ENCODE measurements at places on chromosomes 5 and 9.

- no peak for DNase-seq
These were observed 2.5 kb downstream of the SREK1IP1 start for GRCh38 chr5:64765804-64766504.

- no peak for DNase-seq
These were observed 86.1 kb downstream of the ZNF354C start for GRCh38 chr5:179146277-179146676.

- no peak for DNase-seq
These were observed 133.1 kb downstream of the GABBR2 start for GRCh38 chr9:98575379-98576346.

- DNase-seq, result no peak
These were observed 6.1 kb upstream of the FOXB2 start for GRCh38 chr9:77013206-77013931.

- no peak for DNase-seq
These were observed 288.3 kb downstream of the ENC1 start for GRCh38 chr5:74352256-74352655.

GRCh38 chr9:124855944-124856765 lies 2.9 kb downstream of the WDR38 start:
- no peak for DNase-seq

DNA sequence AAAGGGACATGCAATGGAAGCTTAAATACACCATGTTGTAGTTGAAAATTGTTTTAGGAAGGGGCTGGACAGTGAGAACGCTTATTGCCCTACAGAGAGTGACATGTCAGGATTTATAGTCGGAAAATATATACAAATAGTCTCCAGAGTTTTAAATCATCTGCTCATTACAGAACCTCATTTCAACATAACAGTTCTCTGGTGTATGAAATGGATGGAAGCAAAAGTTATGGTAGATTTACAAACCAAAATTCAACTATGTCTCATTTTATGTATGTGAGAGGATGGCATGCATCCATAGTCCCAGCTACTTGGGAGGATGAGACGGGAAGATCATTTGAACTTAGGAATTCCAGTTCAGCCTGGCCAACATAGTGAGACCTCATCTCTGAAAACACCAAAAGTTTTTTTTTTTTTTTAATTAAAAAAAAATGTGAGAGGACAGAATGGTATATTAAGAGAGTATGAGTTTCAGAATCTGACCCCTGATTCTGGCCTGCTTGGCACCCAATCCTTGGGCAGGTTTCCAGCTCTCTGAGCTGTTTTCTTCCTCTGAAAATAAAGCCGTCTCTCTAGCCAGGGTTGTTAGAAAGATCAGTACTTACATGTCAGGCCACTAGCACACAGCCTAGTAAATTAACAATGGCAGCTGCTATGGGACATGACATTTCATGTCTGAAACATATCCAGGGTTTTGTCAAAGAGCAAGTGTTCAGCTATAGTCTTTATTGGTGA lies 40.1 kb downstream of the IQGAP2 start:
- DNase-seq, result no peak

DNA sequence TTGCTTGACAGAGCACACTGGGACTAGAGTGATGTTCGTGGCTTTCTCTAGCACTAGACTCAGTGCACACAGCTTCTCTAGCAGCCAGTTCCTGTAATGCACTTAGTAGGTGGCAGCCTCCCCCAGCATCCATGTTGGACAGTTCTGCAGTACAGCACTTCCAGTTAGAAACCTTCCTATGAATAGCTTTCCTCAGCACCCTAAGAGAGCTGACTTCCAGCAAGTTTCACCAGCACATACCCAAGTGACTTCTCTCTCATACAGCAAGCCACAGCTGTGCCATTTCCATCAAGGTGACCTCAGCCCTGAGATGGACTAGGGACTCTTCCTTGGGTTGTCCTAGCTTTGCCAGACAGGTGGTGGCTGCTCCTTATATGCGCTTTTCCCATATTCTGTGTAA lies 60.4 kb downstream of the PJA2 start:
- no peak for DNase-seq

DNA sequence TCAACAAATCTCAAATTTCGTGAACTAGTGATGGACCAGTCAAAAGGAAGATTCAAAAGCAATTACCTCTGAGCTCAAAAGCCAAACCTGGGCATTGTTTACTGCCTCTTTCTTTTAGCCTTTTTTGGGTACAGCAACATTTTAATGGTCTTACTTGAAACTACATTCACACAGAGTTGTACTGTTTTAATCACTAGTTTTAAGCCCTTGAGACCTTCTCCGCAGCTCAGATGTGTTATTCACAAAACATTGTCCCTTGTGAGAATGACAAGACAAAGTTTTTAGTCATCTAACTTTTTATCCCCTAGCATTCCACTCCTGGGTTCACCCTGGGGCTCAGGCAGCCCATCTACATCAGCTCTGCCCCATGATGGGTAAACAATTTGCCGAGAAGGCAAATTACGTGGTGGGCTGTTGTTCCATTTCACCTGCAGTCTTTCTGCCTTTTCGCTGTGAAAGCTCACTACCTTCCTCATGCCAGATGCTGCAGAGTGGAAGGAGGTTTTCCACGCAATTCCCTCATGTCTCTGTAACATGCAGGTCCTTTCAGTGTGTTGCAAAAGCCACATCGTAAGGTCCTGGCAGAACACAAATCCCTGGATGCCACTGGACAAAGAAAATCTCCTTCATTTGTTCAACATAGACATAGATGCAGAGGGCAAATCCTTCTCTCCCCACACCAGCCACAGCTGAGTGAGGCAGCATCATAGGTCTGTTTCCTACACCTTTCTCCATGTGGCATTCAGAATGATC lies 175.7 kb downstream of the EBF1 start:
- DNase-seq, result no peak

DNA sequence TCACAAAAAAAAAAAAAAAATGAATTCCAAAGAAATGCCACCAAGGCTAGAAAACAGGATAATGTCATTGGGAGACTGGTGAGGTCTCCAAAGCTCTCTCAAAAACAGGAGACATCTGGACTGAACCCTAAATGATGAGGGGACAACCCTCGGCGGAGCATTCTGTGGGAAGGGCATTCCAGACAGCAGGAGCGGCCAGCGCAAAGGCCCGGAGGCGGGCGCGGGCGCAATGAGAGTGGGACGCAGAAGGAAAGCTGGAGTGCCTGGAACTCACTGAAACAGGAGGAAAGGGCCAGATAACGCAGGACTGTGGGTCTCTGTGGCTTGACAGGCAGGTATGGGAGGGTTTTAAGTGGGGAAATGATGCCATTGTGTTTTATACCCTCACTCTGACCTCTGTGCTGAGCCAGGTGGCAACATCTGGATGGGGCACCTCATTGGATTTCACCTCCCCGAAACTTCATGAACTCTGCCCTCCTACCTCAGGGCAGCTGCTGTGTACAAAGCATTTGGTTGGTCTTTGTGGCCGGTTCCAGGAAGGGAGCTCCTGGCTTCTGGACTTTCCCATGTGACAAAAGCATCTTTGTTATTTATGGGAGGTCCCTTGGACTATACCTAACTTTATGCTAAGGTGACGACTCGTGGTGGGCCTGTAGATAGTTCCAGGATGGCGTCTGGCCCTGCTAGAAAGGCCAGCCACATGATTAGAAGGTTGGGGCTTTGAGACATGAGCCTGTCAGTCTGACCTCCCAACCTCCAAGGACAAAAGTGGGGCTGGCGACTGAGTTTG lies 11.5 kb upstream of the MAPK9 start:
- DNase-seq, result no peak

All from stimulated activated CD4-positive, alpha-beta T cell treated with anti-CD3 and anti-CD28 coated beads, TNF-alpha, amount 100 ng/mL, for 4 hours (primary cell).